Neural progenitor cell (in vitro differentiated cells): ENCODE measurements at places on chromosomes 5 and 9. TPM values are rescaled to one million over a fixed set of nuclear protein-coding genes. Genes with fewer than 3 reads are reported as not detected.

CTNND2 gene
- total RNA-seq = 13.9 and 14.2 TPM in 2 replicates

TGFBR1 gene
- total RNA-seq = 86.8 and 138 TPM in 2 replicates

SPINK6 gene
- not detected in 2 replicates for total RNA-seq

AGXT2 gene
- total RNA-seq = not detected in 2 replicates

HTR1A gene
- total RNA-seq = 0.22 TPM in 1 of 2 replicates, not detected in the other

STPG3 gene
- total RNA-seq = not detected in 2 replicates

PLAC8L1 gene
- total RNA-seq = 0.51 TPM in 1 of 2 replicates, not detected in the other

LEAP2 gene
- 3.5 and 3.6 TPM in 2 replicates for total RNA-seq

ELAVL2 gene
- total RNA-seq = 17.1 and 21.1 TPM in 2 replicates

GRCh38 chr5:131899686-131900085, 45.8 kb downstream of the MEIKIN start:
- DNase-seq = no peak

GRCh38 chr9:1521547-1521946, 471.4 kb downstream of the DMRT2 start:
- DNase-seq = no peak

DNA sequence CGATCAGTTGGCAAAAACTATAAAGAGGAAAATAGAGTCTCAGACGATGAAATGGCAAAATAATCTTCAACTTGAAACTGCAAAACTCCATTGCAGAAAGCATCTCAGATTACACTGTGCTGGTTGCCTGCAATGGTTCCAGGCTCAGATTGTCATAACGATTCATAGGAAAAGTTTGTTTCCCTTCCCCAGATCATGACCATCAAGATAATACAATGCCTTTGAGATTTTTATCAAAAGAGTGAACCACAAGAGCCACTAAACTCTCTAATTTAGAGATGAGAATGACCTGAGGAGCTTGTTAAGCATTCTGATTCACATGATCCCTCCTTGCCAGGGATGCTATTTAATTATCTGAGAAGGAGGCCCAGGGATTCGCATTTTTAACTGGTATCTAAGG, 52.6 kb upstream of the ITGA1 start:
- DNase-seq = no peak

DNA sequence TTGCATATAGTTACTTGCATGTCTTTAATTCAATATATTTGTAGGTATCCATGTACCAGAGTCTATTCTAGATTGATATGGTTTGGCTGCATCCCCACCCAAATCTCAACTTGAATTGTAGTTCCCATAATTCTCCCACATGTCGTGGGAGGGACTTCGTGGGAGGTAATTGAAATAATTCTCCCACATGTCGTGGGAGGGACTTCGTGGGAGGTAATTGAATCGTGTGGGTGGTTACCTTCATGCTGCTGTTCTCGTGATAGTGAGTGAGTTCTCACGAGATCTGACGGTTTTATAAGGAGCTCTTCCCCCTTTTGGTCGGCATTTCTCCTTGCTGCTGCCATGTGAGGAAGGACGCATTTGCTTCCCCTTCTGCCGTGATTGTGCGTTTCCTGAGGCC, 16.5 kb downstream of the FBXL7 start:
- DNase-seq = no peak

GRCh38 chr5:88785746-88786565, 97.0 kb downstream of the MEF2C start:
- DNase-seq = peak; percentile 9

- no peak for DNase-seq
Observed at GRCh38 chr9:130451509-130452388, 7.0 kb downstream of the ASS1 start.

- DNase-seq = no peak
Observed at GRCh38 chr9:127816362-127816725, 13.7 kb downstream of the FPGS start.
